Activated T-cell treated with anti-CD3 and anti-CD28 coated beads for 48 hours (primary cell): ENCODE measurements at places on chromosomes 16 and 17.

GRCh38 chr16:10206215-10206614 lies 24.0 kb upstream of the GRIN2A start:
- DNase-seq, result no peak

- DNase-seq, result no peak
Measured at GRCh38 chr17:33968350-33969044, 286.6 kb upstream of the CCL2 start.

DNA sequence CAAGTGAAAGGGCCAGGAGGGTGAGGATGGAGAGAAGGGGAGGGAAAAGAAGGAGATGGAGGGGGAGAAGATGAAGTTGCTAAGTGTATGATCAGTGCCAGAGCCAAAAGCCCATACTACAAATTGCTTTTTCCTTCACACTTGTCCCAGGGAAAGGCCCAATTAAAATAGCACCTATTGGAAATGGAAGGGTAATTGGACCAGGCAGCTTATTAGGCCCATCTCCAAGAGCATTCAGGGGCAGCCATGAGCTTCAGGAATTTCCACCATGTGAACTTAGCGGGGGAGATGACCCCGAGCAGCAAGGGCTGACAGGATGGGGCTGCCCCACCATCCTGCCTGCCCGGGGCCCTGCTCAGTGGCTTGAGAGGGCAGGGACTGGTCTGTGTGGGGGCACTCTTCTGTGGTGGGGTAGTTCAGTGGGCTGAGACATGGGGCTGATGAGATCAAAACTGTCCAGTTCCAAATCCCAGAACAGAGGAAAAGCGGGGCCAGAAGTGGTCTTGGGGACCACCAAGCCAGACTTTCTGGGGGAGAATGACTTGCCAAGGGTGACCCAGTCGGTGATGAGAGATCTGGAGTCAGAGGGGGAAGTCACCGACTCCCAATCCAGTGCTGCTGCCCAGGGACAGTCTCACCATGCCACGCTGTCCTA lies 27.5 kb downstream of the GOSR2 start:
- DNase-seq, result no peak

DNA sequence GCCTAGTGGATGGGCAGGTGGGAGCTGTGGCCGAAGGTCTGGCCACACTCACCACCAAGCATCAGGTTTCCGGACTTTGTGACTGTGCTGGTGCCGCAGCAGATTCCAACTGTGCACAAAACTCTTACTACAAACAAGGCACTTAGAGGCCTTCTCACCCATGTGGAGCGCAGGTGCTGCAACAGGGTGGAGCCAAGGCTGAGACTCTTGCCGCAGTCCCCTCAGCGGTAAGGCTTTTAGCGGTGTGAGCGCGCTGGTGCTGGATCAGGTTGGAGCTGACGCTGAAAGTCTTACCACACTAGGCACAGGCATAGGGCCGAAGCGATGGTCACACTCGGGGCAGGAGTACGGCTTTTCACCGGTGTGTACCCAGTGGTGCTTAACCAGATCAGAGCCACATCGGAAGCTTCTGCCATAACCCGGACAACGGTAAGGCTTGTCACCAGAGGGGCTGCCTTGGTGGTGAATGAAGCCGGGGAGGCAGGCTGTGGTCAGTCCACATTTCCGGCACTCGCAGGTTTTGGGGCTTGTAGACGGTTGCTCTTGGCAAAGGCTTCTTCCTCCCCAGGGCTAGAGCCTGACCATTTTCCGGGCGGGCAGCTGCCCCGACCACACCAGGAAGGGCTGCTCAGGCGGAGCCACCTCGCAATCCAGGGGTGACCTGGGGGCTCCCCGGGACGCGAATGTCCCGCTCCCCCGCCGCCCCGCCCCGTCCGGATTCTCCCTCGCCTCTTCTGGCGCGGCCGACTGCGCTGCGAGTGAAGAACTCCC lies 1.0 kb upstream of the ARMC5 start:
- peak; percentile 41 for DNase-seq

DNA sequence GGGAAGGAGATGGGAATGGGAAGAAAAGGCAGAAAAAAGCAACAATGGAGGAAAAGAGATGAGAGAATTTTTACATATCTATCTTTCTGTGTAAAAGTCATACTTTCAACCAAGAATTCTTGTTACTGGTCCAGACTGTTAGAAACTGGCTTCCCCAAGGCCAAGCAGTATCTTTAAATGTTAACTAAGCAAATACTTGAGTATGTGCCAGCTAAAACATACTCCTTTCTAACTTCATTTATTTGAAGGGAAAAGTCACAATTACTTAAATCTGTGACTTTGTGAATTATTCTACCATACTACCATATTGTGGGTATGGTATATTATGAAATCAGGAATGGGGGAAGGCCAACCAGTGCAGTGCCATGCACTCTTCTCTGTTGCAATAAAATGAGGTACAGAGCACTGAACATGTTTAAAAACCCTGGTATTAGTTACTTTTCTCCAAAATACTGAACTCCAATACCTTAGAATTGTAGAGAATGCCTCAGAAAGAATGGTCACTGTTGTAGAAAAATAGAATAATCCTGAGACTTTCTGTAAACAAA lies 92.3 kb upstream of the C17orf78 start:
- no peak for DNase-seq

DNA sequence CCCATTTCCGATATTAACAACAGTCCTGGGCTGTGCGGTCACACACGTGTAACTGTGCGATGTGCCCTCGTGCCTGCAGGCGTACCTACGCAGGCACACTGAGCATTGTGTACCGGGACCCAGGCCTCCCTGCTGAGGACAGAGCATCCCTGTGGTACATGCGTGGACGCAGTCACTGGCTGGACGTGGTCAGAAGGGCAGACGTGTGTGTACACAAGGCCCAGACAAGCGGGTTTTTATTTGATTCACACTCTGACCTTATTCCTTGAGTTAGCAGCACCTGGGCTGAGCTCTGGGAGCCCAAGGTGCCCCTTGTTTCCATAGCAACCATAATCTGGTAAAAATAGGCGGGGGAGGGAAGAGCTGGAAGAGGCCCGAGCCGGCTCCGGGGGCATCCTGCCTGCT lies 19.5 kb downstream of the RAP1GAP2 start:
- DNase-seq, result no peak

- no peak for DNase-seq
Measured at GRCh38 chr17:12729086-12729485, 60.2 kb upstream of the ARHGAP44 start.

- DNase-seq, result no peak
Measured at GRCh38 chr17:77394540-77395295, 253.9 kb downstream of the SEC14L1 start.

- DNase-seq, result no peak
Measured at GRCh38 chr17:17685775-17686291, 4.6 kb downstream of the RAI1 start.

DNA sequence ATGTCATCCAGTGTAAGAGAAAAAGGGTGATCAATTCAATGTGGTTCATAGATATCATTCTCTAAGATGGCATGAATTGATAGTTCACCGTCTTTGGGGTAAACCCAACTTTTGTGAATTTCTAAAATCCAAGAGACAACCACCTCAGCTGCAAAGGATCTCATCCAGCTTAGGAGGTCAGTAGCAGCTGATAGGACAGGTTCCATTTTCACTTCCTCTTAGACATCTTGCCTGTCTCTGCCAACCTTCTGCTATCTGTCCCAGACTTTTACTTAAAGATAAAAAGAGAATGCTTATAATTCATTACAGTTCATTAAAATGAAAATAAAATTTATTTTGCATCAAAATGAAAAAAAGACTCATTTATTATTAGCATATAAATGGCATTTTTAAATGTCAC lies 468.2 kb downstream of the XYLT1 start:
- DNase-seq, result no peak

DNA sequence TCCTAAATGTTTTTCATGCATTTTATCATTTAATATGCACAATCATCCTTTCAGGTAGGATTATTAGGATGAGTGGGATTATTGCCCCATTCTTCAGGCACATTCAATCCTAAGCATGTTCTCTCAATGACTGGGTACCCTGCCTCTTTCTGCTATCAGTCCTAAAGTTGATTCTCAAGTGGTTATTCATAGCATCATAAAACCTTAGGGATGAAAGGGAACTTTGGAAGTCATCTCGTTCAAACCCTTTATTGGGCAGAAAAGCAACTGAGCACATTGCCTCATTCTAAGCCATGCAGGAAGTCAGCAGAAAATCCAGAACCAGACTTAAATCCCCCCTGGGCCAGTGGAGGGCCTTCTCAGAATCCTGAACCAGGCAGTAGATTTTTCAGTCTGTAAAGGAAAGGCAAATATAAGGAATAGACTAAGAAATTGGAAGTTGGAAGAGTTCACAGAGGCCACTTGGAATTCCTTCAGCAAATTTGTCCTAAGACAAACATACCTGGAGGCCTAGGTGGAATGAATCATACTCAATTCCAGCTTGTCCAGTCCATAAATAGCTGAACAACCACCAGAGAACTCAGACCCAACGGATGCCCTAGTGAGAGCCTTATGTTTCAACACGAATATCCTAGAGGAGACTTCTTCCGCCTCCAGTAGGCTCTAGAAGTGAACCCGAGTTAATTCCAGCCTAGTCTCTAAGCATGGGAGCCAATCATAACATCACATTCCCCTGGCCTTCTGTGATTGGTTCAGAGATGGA lies 62.7 kb downstream of the IRX6 start:
- no peak for DNase-seq

- DNase-seq, result no peak
Measured at GRCh38 chr17:66399441-66399840, 97.0 kb downstream of the PRKCA start.

- DNase-seq, result no peak
Measured at GRCh38 chr16:53631236-53632025, 72.2 kb downstream of the RPGRIP1L start.

DNA sequence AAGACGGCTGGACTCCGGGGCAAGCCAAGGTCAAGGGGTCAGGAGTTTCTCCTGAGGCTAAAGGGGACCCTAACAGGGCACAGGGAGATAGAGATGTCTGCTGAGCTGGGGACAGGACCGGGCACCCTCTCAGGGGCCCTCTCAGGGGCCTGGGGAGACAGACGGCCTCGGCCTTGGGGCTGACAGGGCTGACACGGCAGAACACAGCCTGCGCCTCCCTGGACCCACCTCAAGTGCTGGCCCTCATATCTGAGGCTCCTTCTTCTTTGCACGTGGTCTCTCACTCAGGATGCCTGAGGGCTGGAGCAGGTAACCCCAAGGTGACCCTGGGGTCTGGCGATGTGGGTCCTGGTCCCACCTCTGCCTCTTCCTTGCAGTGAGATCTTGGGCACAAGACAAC lies 186.9 kb upstream of the TNRC6C start:
- no peak for DNase-seq

DNA sequence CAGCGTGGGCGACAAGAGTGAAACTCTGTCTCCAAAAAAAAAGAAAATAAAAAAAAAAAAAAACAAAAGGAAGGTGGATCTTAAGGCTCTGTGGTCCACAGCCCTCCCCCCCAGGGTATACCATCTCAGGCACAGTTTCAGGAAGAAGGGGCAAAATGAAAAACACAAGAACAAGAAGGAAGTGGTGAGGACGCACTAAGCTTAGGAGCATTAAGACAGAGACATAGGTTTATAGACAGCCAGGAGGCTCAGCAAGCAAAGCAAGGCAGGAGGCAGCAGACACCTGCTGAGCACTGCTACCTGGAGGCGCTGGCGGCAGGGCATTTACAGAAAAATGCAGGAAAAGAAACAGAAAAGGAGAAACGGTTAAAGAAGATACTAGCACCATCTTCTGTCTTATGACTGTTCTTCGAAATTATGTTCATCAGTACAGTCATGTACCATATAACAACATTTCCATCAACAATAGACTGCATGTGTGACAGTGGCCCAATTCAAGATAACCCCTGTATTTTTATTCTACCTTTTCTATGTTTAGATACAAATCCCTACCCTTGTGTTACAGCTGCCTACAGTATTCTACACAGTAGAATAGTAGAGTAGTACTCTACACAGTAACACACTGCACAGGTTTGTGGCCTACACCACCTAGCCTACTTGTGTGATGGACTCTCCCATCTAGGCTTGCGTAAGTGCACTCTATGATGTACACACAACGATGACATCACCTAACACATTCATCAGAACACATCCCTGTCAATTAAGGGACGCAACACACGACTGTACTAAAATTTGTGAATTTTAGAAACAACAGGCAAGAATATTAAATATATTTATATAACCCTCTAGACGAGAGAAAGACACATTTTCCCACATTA lies 62.5 kb downstream of the XPO6 start:
- DNase-seq, result no peak
